Muscle of arm (tissue), 14 donors: ENCODE measurements at places on chromosomes 2 and 18. TPM values are rescaled to one million over a fixed set of nuclear protein-coding genes. Genes with fewer than 3 reads are reported as not detected.

The TFCP2L1 gene
- polyA plus RNA-seq, result 0.80 TPM

The POTEC gene
- polyA plus RNA-seq, result not detected

The DPP10 gene
- polyA plus RNA-seq, result 0.47 TPM

The FNDC4 gene
- polyA plus RNA-seq, result 7.3 TPM

The TUBA4A gene
- 120 TPM for polyA plus RNA-seq

The GCG gene
- polyA plus RNA-seq, result 40.2 TPM

The RBFA gene
- 20.3 TPM for polyA plus RNA-seq

The RUFY4 gene
- polyA plus RNA-seq, result not detected

The PLEKHH2 gene
- not detected for polyA plus RNA-seq

The RGPD8 gene
- 3.3 TPM for polyA plus RNA-seq

The CIB4 gene
- not detected for polyA plus RNA-seq

The CACNB4 gene
- 7.4 TPM for polyA plus RNA-seq

The WBP1 gene
- polyA plus RNA-seq, result 54.3 TPM

The RNF152 gene
- polyA plus RNA-seq, result 4.4 TPM

The NBAS gene
- 38.9 TPM for polyA plus RNA-seq

The OSBPL6 gene
- polyA plus RNA-seq, result 2.2 TPM

The TSPYL6 gene
- polyA plus RNA-seq, result not detected

The TPO gene
- 0.77 TPM for polyA plus RNA-seq

The L3MBTL4 gene
- 1.7 TPM for polyA plus RNA-seq

The IGFBP2 gene
- polyA plus RNA-seq, result 97.9 TPM

The MYO3B gene
- not detected for polyA plus RNA-seq

The RNU2-63P gene
- not detected for polyA plus RNA-seq

The ASXL3 gene
- 5.3 TPM for polyA plus RNA-seq

The NEU2 gene
- not detected for polyA plus RNA-seq

The NR4A2 gene
- polyA plus RNA-seq, result 1.6 TPM

The SPDYA gene
- polyA plus RNA-seq, result not detected

The ZDBF2 gene
- not detected for polyA plus RNA-seq

The YES1 gene
- 60.6 TPM for polyA plus RNA-seq

The GALR1 gene
- polyA plus RNA-seq, result 0.03 TPM

The GLI2 gene
- polyA plus RNA-seq, result 7.4 TPM

The COL6A3 gene
- polyA plus RNA-seq, result 166 TPM

The C2orf72 gene
- 0.65 TPM for polyA plus RNA-seq

The EFHD1 gene
- 26.8 TPM for polyA plus RNA-seq

The MC5R gene
- polyA plus RNA-seq, result 8.5 TPM

The RAX gene
- not detected for polyA plus RNA-seq

The CCDC148 gene
- polyA plus RNA-seq, result 0.50 TPM

The DNAH6 gene
- 0.34 TPM for polyA plus RNA-seq

The NPPC gene
- polyA plus RNA-seq, result 5.0 TPM

The CRYBA2 gene
- not detected for polyA plus RNA-seq

The DHRS9 gene
- 0.16 TPM for polyA plus RNA-seq

The GKN1 gene
- polyA plus RNA-seq, result not detected

The EGR4 gene
- not detected for polyA plus RNA-seq

The PROM2 gene
- polyA plus RNA-seq, result 0.76 TPM

The SNRNP27 gene
- polyA plus RNA-seq, result 118 TPM

The DCDC2C gene
- polyA plus RNA-seq, result 0.34 TPM

The ZNF521 gene
- polyA plus RNA-seq, result 51.8 TPM

The AQP12B gene
- 1.6 TPM for polyA plus RNA-seq

The PLB1 gene
- polyA plus RNA-seq, result 1.6 TPM

The SATB2 gene
- polyA plus RNA-seq, result 2.9 TPM
